ENCODE measurements at places on chromosomes 7 and 10. TPM values are rescaled to one million over a fixed set of nuclear protein-coding genes. Genes with fewer than 3 reads are reported as not detected.

DNA sequence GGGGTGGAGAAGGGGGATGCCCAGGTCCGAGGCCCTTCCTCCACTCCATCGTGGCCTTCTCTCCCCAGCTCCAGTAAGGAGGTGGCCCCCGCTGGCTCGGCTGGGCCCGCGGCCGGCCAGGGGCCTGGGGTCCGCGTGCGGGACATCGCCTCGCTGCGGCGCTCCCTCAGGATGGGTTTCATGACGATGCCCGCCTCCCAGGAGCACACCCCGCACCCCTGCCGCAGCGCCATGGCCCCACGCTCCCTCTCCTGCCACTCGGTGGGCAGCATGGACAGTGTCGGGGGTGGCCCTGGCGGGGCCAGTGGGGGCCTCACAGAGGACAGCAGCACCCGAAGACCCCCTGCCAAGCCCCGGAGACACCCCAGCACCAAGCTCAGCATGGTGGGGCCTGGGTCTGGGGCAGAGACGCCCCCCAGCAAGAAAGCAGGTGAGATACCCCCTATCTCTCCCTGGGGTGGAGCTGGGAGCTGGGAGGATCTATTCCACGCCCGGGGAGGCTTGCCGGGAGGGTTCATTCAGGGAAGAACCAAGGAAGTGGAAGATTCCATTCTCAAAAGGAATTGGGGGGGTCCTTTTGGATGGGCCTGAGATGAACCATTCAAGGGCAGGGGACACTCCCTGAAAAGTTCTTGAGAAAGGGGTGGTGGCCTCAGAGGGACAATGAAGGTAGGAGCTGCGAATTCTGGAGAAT lies 3.2 kb downstream of the NYAP1 start:
- DNase-seq, result peak; percentile 49

- DNase-seq, result no peak
Measured at GRCh38 chr7:137243741-137244140, 99.8 kb downstream of the PTN start.

SERPINE1 gene
- 674 TPM for total RNA-seq

GRCh38 chr7:30645661-30646060 lies 36.6 kb downstream of the CRHR2 start:
- no peak for DNase-seq
